ENCODE measurements at places on chromosomes 12 and 14.

DNA sequence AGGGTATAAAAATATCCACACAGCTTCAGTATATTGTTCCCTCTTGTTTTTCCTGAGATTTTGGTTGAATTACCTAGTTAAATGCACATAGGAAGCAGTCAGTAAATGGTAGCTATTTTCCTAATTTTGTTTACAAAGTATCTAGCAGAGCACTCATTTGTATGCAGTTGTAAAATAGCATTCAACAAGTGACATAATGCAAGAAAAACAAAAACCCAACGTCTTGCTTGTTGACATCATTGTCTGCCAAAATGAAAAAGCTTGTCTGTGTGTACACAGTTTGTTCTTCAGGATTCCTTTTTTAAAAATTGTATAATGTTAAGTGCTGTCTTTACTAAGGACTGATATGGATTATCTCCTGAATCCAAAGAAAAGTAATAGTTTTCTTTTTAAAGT, 2.7 kb downstream of the VRTN start:
- no peak for DNase-seq

DNA sequence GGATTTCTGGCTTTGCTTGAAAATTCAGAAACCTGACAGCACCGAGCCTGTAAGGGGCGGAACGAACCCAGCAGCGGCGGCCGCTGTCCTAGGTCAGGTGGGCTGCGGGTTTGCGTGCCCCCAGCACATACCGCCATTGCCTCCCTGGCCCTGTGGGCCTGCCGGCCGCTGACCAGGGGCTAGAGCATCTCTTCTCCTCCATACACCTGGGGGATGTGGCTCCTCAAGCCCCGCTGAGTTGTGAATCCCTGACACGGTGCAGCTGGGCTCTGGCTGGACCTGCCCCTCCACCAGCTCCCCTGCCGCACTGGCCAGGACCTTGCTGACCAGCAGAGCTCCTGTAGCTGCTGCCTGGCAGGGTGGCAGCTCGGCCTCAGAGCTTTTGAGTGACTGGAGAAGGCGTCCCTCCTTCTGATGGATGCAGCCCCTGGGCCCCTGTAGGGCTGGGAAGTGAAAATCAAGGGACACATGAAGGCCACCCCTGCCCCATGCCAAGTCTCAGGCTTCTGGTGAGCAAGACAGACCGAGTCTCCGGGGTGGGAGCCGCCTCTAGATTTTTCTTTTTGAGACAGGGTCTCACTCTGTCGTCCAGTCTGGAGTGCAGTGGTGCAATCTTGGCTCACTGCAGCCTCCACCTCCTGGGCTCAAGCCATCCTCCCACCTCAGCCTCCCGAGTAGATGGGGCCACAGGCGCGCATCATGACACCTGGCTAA, 184.9 kb upstream of the SFSWAP start:
- no peak for DNase-seq

DNA sequence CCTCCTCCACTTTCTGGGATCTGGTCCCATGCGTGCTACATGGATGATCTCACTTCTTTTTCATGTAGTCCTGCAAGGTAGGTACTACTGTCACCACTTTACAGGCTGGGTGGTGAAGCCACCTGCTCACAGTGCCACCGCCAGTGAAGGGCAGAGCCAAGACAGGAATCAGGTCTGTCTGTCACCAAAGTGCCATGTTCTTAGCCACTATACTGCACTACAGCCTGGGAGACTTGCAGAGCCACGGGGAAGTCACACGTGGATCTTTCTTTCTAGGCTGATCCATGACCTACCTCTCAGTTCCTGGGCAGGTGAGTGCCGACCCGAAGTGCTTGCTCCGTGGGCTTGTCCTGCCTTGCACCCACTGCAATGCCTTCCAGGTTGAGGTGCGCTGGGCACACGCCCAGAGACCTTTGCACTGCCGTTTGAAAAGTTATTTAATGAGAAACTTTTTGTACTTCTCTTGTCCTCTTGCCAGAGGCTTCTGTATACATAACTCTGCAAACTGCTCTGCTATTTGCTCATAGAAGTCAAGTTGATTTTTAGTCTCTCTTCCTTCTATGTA, 19.7 kb upstream of the CLMN start:
- peak; percentile 87 for DNase-seq

GRCh38 chr14:75565056-75565455, 13.4 kb upstream of the FLVCR2 start:
- no peak for DNase-seq

- peak; percentile 51 for DNase-seq
Measured at GRCh38 chr12:118102070-118102469, 1.7 kb downstream of the VSIG10 start.

- no peak for DNase-seq
Measured at GRCh38 chr14:92930737-92931602, 8.0 kb downstream of the CHGA start.

DNA sequence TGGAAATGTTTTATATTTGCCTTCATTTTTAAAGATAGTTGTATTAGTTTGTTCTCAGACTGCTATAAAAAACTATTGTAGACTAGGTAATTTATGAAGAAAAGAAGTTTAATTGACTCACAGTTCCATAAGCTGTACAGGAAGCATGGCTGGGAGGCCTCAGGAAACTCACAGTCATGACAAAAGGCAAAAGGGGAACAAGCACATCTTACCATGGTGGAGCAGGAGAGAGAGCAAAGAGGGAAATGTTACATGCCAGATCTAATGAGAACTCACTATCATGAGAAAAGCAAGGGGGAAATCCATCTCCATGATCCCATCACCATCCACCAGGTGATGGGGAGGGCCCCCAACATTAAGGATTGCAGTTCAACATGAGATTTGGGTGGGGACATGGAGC, 35.5 kb upstream of the UNC79 start:
- DNase-seq: no peak

- DNase-seq: no peak
Measured at GRCh38 chr12:102374190-102374589, 106.2 kb downstream of the IGF1 start.

DNA sequence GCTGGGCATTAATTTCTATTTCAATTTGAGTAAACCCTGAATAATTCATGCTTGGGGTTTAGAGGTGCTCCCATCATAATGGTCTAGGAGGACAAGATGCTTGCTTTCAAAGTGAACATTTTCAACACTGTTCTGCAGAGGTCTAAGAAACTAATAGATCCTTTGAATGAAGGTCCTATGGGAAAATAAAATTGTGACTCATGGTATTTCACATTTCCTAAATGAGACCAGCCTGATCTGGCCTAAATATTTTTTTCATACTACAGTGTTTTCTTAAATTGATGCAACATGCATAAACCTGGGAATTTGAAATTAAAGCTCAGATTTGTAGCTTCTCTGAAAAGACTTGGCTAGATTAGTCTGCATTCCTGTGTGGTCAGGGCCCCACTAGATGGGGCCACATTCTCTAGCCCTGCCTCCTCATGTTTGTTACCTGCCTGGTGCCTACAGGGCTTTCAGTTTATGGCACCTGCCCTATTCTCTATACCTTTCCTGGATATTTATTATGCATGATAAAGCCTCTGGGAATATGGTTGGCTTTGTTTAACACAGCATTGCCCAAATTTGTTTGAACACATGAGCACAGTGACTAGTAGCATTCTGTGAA, 112.7 kb downstream of the METTL25 start:
- no peak for DNase-seq

- no peak for DNase-seq
Measured at GRCh38 chr12:56413392-56413791, 35.8 kb downstream of the TIMELESS start.

- DNase-seq: no peak
Measured at GRCh38 chr14:82313889-82314288, 780.2 kb upstream of the SEL1L start.

DNA sequence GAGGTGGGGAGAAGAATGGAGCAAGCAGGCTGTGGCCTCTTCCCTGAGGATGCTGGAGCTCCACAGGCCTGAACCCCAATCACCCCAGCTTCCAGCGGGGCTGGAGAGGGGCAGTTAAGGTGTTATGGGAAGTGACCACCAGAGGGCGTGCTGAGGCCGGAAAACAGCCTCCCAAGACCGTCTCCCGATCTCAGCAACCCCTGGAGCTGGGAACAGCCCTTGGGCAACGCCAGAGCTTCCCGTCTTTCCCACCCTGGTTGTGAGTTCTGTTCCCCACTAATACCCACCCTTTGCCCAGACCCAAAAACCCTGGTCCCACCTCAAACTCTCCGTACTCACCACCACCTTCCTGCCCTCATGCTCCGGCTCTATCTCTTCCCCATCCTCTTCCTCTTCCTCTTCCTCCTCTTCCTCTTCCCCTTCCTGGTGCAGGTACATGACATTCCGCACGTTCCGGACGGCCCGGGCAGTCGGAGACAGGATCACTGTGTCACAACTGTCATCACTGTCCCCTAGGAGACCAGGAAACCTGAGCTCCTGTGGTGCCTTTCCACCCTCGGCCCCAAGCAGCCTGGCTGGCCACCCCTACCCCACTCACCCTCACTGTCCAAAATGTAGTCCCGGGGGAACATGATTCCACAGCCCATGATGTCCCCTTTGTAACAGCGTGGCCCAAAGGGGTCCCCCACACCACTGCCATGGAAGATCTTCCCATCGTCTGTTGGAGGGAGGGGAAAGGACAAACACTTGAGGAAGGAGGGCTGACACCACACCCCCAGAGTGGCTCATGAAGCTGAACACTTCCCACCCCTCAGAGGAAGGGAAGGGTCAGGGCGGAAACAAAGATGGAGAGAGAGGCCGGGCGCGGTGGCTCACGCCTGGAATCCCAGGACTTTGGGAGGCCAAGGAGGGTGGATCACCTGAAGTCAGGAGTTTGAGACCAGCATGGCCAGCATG, 12.9 kb downstream of the SPRYD3 start:
- DNase-seq: peak; percentile 83

DNA sequence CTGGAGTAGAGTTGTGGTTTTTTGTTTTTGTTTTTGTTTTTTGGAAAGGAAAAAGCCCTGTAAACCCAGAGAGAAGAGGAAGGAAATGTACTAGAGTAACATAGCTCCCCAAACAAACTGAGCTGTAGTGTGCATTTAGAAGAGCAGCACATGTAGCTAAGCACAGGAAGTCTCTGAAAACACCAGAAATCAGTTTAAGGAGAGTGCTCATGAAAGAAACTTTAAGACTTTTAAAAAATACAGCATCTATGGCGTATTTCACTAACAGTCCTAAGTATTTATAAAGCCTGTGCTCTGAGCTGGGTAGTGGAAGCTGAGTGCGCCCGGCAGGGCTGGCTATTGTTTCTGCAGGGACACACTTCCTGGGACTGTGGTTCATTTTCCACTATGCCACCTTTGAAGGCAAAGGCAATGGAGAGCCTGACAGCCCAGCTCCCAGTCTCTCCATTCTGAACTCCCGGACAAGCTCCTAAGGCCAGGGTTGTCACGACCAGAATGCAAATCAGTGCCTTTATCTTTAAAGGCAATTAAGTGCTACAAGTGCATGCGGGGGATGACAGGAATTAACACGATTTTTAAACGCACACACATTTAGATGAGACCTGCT, 45.4 kb downstream of the NIN start:
- DNase-seq: no peak

DNA sequence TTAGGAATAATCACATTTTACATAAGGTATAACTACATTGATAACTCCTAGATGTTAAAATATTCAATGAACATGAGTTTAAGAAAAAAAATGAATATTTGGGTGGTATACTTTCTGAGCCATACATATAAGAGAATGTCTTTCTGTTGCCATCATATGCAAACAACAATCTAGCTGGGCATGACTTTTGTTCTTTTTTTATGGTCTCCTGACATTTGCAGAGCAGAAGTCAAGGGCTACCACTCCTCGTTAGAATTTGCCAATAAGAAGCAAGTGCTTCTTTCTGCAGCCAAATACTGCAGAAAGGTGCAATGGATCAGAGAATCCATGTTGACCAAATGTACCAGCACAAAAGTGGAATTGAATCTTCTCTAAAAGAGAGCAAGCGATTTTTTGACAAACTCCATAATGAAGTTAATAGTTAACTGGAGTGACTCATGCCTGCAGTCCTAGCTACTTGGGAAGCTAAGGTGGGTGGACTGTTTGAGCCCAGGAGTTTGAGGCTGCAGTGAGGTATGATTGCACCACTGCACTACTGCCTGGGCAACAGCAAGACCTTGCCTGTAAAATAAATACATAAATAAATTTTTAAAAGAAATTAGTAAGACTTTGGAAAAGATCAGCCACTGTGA, 25.5 kb upstream of the CCDC91 start:
- DNase-seq: no peak

GRCh38 chr14:90703841-90704737, 112.1 kb downstream of the TTC7B start:
- no peak for DNase-seq

GRCh38 chr12:120914794-120915193, 10.6 kb upstream of the SPPL3 start:
- no peak for DNase-seq

GRCh38 chr12:54373649-54374561, 9.6 kb upstream of the GPR84 start:
- DNase-seq: no peak

GRCh38 chr12:105467710-105468366, 137.3 kb downstream of the C12orf75 start:
- no peak for DNase-seq

- DNase-seq: peak; percentile 20
Measured at GRCh38 chr14:56422703-56423213, 156.8 kb upstream of the TMEM260 start.

- DNase-seq: no peak
Measured at GRCh38 chr14:91957876-91958313, 10.4 kb upstream of the FBLN5 start.

DNA sequence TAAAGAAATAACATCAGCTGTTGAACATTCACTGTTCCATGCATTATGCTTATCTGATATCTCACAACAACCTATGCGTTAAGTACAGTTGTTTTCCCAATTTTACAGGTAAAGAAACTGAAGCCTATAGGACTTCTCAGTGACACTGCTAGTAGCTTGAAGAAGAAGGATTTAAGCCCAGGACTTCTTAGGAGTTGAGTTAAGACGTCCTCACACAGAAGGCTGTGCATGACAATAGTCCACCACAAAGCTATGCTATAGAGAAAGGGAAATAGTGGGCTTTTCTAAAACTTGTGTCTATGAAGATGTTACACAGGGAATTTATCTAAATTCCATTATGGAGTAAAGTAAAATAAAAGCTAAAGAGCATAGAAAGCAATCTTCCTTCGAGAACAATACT, 120.5 kb upstream of the RASSF8 start:
- DNase-seq: no peak

DNA sequence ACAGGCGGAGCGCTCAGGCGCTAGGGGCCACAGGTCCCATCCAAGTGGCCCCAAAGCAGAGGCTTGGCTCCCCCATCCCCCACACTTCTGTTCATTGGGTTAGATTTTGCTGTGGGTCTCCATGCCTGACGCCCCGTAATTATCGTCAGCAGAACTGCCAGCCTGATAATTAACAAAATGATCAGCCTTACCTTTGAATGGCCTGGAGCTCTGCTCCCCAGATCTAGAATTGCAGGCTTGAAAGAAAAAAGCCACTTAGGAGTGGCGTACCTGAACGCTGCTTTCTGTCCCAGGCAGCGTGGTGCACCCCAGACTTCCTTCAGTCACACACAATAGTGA, 28.7 kb upstream of the LRP1-AS start:
- no peak for DNase-seq

- no peak for DNase-seq
Measured at GRCh38 chr12:15584366-15585041, 204.7 kb downstream of the EPS8 start.

Measured in left colon (tissue), 2 donors.